Stimulated activated CD8-positive, alpha-beta memory T cell treated with anti-CD3 and anti-CD28 coated beads, Interleukin-2, amount 100 ng/mL, for 1 hour (primary cell): ENCODE measurements at places on chromosomes 3 and 15.
A peak's percentile ranks its signal among the peaks of the same experiment; 100 is the strongest.

GRCh38 chr15:77066971-77067690 lies 3.8 kb downstream of the TSPAN3 start:
- DNase-seq: no peak

- DNase-seq: no peak
Observed at GRCh38 chr3:188581365-188581764, 427.4 kb downstream of the LPP start.

DNA sequence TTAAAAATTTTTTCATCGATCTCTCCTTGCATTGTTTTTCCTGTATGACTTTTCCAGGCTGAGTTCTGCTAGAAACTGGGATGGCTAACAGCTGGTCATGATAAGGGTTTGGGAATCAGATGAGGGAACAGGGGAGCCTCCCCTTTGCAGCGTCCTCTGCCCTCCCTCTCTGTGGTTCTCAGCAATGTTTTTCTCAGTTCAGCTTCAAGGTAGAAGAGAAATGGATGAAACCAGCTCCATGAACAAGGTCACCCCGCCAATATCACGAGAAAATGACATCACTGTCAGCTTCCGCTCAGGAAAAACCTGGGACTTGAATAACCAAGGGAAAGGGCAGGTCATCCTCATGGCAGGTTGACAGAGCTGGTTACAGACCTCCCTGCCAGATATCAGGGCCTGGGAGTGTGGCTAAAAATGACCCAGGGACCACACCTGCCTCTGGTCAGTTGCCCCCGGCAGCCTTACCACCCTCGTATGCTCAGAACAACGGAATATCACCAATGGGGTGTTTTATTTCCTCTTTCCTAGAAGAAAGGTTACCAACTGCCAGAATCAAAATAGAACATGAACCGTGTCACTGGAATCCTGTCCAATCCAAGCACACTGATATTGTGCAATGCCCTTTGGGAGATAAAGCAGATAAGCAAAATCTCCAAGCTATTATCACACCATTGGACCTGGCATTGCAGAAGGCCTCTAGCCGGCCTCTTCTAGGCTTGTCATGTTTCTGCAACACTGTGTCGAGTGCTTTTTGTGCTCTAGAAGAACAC lies 26.1 kb downstream of the LSM3 start:
- DNase-seq: no peak

GRCh38 chr3:78496501-78496900 lies 1271.3 kb downstream of the ROBO1 start:
- DNase-seq: no peak

GRCh38 chr3:197001972-197002700 lies 27.5 kb downstream of the MELTF start:
- no peak for DNase-seq

DNA sequence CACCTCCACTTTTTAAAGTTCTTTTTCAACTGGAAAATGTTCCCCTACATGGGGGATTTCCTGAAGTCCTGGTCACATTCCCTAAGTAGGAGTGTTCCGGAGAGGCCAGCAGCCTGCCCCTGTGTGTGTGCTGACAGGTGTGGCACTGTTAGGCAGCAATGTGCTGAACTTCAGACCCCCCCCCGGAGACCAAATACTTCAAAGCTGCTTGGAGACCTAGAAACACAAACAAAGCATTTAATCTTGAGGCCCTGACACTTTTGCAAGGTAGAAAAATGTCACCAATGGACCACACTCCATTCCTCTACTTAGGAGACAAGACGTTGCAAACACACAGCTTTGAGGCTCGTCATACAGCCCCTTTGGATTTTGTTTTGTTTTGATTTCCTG lies 259.6 kb upstream of the CTNNB1 start:
- DNase-seq: no peak

- no peak for DNase-seq
Observed at GRCh38 chr3:126441256-126441880, 34.3 kb downstream of the ZXDC start.

- no peak for DNase-seq
Observed at GRCh38 chr3:142215106-142215505, 10.3 kb downstream of the GK5 start.

DNA sequence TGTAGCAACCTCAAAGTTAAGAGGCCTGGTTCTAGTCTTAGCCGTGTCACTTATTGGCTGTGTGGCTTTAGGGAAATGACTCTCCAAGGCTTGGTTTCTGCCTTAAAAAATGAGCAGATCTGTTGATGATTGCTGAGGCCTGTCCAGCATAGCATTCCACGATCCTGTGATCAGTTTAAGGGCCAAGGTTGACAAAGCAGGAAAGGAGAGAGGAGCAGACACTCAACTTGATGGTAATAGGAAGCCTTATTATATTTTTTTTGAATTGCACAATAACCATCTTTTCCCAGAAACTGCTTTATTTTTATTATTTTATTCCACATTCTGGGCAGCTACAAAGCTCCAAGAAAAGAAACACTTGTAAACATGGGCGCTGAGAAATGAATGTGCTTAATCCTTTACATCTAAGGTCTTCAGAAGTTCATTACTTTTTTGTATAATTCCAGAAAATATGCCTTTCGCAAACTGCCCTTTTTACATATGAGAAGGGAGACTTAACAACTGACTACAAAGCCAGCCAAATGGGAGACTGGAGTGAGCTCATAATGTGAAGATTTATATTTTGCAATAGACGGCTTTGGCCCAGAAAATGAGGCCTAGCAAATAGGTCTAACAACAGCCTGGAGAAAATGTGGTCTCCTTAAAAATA lies 241.0 kb downstream of the ATP8B4 start:
- no peak for DNase-seq

DNA sequence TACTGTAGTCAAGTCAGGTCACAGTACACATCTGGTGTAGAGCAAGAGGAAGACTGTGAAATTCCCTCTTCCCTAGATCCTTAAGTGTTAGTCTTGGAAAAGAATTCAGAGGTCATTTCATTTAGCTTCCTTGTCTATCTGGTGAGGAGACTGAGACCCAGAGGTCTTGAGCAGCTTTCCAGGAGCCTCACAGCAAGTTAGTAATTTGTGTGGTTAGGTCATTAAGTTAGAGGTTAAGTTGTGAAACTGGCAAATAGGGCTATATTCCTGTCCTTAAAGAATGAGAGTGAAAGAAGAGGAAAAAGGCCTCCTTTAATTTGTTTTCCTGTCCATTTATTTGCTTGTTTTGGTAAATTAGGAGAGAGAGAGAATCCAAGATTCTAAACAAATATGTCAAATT lies 9.0 kb downstream of the PODXL2 start:
- no peak for DNase-seq

DNA sequence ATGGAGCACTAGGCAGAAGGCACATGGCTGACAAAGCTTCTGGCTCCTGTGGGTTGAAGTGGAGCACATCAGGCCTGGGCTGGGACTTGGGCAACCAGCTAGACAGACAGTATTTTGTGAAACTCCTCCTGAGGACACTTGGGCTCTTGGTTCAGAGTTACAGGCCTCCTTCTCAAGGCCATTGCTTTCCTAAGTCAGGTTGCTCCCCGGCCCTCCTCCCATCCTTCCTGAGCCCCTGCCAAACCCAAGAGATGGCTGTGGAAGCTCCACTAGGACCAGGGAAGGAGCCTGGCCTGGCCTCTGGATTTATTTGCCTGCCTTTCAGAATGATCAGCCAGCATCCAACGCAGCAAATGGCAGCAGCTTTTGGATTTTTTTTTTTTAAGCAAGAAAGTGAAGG lies 56.3 kb downstream of the MAGEF1 start:
- no peak for DNase-seq

- DNase-seq: no peak
Observed at GRCh38 chr3:101548527-101549105, 13.1 kb upstream of the TRMT10C start.

GRCh38 chr15:32107477-32108080 lies 77.3 kb downstream of the CHRNA7 start:
- no peak for DNase-seq

DNA sequence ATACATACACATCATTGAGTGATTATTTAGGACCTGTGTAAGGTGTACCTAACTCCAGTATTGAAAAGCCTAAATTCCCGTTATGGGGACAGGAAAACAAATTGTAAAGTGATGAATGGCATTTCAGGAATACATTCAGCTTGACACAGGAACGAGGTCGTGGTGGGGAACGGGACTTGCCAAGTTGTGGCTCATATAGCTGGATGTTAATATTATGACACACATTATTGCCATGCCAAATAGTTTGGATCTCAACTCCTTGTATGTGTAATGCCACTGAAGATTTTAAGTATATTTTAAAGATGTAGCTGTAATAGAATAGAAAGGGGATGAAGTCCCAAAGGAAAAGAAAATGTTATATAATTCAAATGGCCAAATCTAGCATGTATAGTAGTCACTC lies 227.2 kb upstream of the GOLIM4 start:
- no peak for DNase-seq

GRCh38 chr3:129795186-129796010 lies 98.1 kb downstream of the TMCC1 start:
- DNase-seq: no peak

DNA sequence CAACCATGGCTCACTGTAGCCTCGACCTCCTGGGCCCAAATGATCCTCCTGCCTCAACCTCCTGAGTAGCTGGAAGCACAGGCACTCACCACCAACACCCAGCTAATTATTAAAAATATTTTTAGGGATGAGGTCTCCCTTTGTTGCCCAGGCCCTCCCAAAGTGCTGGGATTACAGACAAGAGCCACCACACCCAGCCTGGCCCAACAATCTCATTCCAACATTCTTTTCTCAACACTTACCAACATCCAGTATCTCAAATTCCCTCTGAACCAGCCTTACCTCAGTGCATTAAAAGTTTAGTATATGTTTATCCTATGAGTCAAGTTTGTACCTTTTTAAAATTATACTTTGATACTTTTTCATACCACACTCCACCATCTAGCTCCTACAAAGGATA lies 25.0 kb downstream of the ANXA2 start:
- DNase-seq: no peak

GRCh38 chr3:10600296-10600714 lies 94.9 kb upstream of the ATP2B2 start:
- DNase-seq: no peak

DNA sequence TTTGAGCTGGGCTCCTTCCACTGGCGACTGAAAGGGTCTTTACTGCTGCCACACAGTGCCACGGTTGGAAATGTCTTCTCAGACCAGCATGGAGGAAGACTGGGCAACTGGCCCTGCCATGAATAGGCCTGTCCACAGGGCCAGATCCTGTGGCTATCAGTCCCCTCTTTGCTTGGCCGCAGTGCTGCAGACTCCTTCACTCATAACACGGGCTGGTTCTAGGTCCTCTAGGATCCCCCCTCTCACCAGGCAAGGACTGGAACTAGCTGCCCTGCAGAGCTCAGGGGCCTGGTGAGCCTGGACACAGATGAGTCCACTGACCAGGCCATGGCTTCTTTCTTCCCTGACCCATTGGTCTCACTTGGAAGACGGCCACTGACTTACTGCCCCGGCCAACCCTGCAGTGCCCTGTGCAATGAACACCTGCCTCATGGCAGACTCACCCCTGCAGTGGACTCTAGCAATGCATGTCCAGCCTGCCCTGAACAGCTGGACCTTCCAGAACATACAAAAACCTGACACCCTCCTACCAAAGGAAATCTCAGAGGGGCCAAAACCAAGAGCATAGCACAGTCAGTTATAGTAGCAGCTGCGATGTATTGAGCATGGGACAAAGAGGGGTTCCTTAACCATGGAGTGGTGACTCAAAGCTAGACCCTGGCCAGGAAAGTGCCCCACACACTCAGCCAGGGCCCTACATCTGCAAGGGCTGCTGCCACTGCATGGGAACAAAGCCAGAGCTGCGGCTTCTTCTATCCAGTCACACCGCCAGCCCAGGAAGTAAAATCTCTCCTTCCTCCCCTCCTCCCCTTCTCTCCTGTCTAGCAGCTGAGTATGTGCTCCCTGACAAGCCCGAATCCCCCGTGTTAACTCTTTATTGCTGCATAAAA lies 72.1 kb upstream of the ITGA11 start:
- no peak for DNase-seq

GRCh38 chr3:171257251-171258203 lies 202.7 kb downstream of the TNIK start:
- no peak for DNase-seq

GRCh38 chr3:128993461-128994172 lies at the start of gene CFAP92:
Gene CFAP92, minus strand, starts transcription at chr3:128994076. Its CDS starts 772 bp downstream, at chr3:128993304.
- peak; percentile 87 for DNase-seq

DNA sequence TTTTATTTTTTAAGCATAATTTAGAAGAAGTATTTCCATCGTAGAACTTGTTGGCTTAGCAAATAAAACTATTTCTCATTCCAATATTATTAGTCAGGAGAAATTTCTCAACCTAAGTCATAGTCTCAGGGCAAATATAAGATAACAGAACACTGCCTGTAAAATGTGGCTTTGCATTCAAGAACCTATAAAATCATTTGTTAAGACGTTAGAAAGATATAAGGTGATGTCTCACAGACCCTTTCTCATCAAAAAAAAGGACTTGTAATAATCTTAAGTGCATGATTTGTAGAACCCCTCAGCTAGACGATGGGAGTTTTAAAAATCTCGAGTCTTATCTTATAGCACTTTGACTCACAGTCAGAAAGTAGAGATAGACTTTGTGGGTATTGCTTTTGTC lies 314.7 kb upstream of the CFAP20DC start:
- DNase-seq: no peak

GRCh38 chr3:156209631-156210335 lies 89.4 kb downstream of the KCNAB1 start:
- no peak for DNase-seq

- DNase-seq: no peak
Observed at GRCh38 chr3:81898336-81898735, 136.9 kb upstream of the GBE1 start.

- no peak for DNase-seq
Observed at GRCh38 chr15:58037723-58038301, 27.7 kb downstream of the ALDH1A2 start.

- DNase-seq: no peak
Observed at GRCh38 chr3:193872265-193872753, 263.6 kb upstream of the HES1 start.

DNA sequence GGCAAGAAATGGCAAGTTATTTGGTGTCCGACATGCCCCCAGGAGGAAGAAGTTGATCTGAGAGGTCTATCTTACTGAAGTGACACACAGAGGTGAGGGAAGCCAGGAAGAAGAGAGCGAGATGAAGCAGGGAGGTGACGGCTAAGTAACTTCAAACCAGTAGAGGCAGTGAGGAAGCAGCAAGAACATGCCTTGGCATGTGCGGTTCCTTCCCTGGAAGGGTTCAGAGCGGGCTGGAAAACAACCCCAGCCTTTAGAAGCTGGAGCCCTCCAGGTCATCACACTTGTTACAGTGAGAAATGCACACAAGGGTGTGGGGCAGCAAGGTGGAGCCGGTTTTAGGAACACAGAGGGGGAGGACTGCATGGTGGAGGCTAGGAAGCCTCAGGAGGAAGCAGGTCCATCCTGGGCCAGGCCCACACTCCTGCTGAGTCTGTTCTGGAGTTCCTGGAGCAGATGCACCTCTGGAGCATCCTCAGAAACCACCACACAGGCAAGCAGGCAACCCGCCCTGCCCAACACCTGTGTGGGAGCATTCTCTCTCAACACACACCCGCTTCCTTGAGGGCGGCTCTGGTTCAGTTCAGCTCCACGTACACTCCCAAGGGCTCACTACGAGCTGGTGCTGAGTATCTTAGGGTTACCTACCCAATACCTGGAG lies 47.1 kb downstream of the POC1A start:
- DNase-seq: no peak

GRCh38 chr3:177337541-177338331 lies 140.5 kb upstream of the TBL1XR1 start:
- DNase-seq: peak; percentile 42
